Adipose tissue (tissue), 3 donors: ENCODE measurements at places on chromosomes 13 and 19. TPM values are rescaled to one million over a fixed set of nuclear protein-coding genes. Genes with fewer than 3 reads are reported as not detected.

ZNF100 gene
- polyA plus RNA-seq, result 1.4 TPM

TEKTIP1 gene
- polyA plus RNA-seq, result not detected

DLL3 gene
- polyA plus RNA-seq, result not detected

PDCD2L gene
- 8.0 TPM for polyA plus RNA-seq

MYO1F gene
- 18.9 TPM for polyA plus RNA-seq

CEACAM16 gene
- 0.07 TPM for polyA plus RNA-seq

ADAMTS10 gene
- 21.5 TPM for polyA plus RNA-seq

SIGLECL1 gene
- not detected for polyA plus RNA-seq
